Testis (tissue), 5 donors: ENCODE measurements at places on chromosomes 11 and 22. TPM values are rescaled to one million over a fixed set of nuclear protein-coding genes. Genes with fewer than 3 reads are reported as not detected.

DNA sequence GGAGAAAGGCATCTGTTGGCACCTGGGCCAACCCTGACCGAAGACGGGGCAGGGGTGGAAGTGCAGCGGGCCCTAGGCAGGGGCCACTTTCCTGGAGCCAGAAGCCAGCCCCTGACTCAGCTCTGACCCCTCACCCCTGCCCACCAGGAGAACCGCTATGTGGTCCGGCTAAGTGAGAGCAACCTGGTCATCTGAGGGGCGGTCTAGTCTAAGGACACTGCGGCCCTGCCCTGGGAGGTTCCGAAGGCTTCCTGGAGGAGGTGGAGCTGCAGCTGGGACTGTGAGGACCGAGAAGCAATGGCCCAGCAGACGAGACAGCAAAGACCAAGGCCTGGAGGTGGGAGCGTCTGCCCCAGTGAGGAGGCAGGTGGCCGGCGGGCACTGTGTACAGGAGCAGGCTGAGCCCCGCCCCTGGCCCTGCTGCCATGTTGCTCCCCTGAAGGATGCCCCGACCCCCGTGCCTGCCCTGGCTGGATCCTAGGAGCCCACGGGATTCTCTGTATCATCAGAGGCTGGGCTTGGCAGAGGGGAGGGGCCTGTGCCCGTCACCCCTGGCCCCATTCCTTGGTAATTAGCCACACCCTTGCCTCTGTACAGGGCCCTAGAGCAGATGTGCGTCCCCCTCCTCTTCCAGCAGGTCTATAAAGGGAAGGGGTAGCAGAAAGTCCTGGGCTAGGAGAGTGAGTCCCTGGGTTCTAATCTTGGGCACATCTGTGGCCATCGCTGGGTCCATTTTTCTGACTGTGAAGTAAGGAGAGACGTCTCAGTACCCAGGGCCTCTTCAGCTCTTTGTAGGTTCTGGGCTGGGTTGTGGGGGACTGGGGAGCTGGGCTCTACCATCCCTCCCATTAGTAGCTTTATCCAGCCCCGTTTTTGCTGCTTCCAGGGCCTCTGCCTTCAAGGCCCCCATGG, 19.4 kb downstream of the RELT start:
- DNase-seq = no peak

DNA sequence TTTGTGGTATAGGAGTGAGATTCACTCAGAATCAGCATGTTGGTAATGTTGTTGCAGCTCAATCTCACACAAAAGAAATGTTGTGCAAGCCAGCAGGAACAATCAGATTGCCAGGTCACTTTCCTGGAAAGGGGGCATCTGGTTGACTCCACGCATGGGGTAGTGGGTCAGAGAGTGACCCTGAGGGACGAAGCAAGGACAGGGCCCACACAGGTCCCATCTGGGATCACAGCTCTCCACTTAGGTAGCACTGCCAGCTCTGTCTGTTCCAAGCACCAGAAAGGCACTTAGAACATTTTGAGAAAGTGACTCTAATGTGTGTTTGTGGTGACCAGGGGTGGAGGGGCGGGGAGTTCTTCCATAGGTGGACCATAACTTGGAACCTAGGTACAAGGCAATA, 109.5 kb downstream of the RASSF10 start:
- DNase-seq = no peak

DNA sequence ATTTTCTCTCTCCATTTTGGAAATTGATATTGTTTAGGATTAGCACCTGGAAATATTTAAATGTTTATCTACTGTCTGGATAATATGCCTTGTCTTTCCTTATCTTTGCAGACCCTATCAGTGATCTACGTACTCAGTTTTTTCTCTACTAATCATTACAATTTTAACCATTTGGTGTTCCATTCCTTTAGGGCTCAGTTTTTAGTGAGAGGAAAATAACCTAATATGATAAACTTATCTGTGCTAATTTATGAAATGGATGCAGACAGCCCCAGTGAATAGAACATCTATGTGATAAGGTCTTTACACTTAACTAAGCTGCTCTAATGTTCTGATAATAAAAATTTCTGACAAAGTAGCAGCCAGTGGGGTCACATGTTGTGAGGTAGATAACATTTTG, 68.5 kb downstream of the SVIP start:
- DNase-seq = no peak

The CBL gene
- 58.5 TPM for polyA plus RNA-seq
